Ureter (tissue), 1 donor: ENCODE measurements at places on chromosomes 7 and 10.

DNA sequence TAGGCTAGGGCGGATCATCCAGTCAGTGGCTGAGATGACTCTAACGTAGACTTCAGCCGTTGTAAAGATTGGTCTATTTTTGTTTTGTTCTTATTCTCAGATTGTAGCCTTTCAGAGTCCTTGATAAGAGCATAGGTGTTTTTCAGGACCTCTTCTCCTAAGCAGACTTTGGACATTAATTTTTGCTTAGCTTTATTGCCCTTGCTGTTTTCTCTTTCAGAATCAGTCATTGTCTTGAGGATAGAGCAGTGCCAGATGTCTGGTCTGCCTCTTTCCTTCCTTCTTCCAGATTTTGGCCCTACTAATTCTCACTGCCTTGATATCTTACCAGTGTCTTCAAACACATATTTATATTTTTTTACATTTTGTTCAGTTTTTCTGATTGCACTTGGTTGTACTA lies 49.5 kb downstream of the C1GALT1 start:
- DNase-seq = no peak

DNA sequence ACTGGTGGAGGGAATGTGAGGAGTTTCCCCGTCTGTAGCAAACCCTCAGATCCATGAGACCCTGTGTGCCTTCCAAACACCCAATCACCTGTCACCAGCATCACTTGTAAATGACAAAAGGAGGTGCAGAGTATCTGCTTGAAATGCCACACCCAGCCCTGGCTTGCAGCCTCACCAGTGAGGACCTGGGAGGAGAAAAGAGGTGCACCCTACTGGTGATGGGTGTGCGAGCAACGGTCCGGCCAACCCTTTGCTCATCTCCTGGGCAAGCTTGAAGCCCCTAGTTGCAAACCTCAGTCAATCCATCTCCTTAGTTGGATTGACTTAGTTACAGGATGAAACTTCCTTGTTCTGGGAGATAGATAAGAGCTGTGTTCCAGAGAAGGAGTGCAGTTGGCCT lies 62.4 kb upstream of the WAPL start:
- DNase-seq = no peak

- no peak for DNase-seq
These were observed 47.3 kb downstream of the TFPI2 start for GRCh38 chr7:93843260-93843659.

DNA sequence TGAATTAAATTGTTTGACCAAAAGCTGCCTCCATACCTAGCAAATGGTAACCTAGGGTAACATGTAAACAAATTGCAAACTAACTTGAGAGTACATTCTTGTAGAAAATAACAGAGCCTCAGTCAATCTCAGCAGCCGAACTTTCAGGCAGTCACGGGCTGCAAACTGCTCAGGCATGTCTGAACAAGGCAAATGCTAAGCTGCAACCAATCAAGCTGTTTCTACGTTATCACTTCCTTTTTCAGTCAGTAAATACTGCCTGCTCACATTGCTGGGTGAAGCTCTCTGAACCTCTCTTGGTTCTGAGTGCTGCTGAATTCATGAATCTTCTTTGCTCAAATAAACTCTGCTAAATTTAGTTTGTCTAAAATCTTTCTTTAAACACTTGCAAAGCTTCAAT lies 1212.4 kb downstream of the SORCS1 start:
- peak; percentile 44 for DNase-seq

GRCh38 chr10:23146258-23146657 lies 45.9 kb upstream of the PTF1A start:
- no peak for DNase-seq

DNA sequence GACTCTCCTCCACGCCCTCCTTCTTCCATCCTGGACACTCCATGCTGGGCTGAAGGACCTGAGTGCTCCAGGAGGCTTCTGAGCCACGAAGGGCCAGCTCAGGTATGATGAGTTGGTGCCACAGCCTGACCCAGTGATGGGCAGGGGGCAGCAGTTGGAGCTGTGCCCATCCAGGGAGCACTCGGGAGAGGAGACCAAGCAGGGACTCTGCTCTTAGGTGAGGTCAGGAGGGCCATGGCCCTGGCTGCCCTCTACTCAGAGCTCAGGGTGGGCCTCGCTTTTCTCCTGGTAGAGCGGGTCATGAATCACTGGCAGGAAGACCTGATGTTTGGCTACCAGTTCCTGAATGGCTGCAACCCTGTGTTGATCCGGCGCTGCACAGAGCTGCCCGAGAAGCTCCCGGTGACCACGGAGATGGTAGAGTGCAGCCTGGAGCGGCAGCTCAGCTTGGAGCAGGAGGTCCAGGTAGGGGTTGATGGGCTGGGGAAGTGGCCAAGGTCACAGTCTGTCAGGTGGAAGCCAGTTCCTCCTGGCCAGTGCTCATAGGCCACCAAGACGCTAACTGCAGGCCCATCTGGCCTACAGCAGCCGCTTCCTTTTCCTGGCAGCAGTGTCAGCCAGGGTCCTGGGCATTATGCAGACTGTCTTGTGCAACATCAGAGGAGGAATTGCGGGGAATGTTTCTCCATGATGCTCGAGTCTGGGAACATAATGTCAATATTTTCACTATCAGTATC lies 50.8 kb downstream of the ALOX5 start:
- DNase-seq = no peak

DNA sequence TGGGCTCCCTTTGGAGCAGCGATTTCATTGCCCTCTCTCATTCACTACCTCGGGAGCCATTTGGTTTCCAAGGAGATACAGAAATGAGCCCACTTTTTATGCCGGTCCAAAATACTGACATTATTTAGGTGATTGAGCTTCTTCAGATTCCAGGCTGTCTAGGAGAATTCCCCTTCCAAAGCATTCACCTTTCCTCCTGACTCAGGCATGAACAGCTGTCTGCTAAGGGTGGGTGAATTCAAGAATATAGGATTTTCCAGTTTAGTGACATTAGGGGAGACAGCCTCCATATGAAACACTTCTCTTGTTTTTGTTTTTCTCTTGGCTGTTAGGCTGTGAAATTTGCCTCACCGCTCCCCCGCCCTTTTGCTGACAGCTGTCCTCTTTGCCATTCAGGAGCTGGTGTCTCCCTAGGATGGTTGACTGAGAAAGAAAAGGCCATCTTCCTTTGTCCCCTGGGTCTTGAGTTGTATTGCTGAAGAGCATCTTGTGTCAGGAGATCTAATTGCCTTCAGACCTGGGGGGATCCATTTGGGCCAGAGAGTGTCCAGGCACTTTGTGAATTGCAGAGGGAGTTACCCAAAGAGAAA lies 56.7 kb downstream of the LRRC4 start:
- no peak for DNase-seq

DNA sequence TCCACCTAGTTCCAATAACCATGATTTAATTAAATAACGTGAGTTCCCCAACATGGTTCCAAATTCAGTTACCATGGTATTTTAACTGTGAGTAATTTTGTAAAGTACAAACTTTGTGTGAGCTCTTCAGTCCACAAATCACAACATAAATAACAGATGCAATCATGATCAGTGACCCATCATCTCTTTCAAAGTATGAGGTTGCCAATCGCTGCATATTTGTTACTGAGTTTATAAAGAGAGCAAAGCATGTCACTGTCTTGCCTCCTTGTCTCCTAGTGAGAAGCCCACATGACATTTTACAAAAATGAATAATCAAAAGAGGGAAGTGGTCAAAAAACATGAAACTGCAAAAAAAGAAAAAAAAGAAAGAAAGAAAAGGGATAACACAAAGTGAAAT lies 69.1 kb upstream of the PDSS1 start:
- DNase-seq = no peak

- DNase-seq = peak; percentile 28
These were observed 205.2 kb upstream of the PPP2R2D start for GRCh38 chr10:131695496-131696165.

GRCh38 chr7:77415476-77415822 lies 700 bp downstream of the GSAP start:
- DNase-seq = no peak

DNA sequence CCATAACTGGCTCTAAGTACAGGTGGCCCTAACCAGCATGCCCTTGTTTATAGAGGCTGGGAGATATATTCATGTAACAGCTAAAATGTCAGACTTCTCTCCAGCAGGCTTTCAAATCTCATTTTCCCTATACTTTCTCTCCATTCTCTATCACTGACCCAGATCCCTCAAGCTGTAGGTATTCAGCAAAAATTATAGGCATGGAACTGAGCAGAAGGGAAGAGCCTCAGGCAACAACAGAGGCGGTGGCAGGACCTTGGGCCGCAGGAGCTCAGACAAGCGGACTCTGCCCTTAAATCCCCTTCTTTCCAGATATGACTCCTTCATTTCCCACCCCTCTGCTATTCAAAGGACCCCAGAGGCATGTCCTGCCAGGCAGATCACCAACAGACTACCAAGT lies 417.4 kb downstream of the PLXNA4 start:
- no peak for DNase-seq

DNA sequence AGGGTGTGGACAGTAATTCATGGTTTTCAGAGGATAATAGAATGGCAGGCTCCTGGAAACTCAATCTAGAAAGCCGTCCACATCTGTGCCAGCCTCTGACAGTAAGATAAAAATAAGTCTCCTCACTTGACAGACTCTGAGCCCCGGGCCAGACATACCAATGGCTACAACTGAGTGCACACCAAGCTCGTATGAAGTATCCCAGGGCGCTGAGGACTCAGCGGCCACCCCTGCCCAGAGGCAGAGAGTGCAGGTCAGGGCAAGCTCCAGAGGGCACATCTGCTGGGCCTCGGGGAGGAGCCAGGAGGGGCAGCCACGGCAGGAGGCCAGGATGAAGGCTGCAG lies 262.8 kb upstream of the TCERG1L start:
- no peak for DNase-seq

GRCh38 chr7:88309819-88310218 lies 3.1 kb upstream of the STEAP4 start:
- DNase-seq = no peak

DNA sequence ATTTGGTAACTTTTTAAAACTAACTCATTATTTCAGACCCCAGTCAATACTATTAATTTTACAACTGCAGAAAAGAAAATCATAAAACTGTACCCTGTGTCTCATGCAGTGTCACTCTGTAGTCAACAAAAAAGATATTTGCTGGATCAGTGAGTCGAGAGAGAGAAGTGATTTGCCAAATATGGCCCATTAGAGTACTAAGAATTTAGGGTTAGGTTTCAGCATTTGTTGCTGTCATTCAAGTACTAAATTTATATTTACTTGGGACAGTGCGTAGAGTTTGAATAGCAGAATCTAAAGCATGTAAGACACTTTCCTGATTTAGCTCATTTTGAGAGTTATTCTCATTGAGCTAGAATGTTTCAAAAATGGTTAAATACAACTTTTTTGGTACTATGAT lies 38.9 kb downstream of the CACNA2D1 start:
- no peak for DNase-seq

- DNase-seq = no peak
These were observed 90.8 kb downstream of the SNX13 start for GRCh38 chr7:17849504-17849903.

DNA sequence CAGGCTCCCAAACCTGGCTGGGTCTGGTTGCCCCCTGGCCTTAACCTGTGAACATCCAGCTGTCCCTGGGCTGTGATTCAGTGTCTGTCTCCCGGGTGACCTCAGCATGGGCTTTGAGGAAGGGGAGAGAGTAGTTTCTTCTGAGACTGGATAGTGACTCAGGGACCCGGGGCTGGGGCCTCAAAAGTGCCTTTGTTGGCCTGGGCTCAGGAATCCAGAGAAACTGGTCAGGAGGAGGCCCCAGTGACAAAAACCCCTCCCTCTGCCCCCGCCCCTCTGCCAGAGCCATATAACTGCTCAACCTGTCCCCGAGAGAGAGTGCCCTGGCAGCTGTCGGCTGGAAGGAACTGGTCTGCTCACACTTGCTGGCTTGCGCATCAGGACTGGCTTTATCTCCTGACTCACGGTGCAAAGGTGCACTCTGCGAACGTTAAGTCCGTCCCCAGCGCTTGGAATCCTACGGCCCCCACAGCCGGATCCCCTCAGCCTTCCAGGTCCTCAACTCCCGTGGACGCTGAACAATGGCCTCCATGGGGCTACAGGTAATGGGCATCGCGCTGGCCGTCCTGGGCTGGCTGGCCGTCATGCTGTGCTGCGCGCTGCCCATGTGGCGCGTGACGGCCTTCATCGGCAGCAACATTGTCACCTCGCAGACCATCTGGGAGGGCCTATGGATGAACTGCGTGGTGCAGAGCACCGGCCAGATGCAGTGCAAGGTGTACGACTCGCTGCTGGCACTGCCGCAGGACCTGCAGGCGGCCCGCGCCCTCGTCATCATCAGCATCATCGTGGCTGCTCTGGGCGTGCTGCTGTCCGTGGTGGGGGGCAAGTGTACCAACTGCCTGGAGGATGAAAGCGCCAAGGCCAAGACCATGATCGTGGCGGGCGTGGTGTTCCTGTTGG lies at the start of gene CLDN4:
CLDN4 (plus strand) TSS at position 316 of the 903 bp plus-strand sequence; CDS start at position 522, 206 bp downstream.
- peak; percentile 93 for DNase-seq

GRCh38 chr10:105253515-105254212 lies 612.6 kb downstream of the SORCS3 start:
- no peak for DNase-seq

DNA sequence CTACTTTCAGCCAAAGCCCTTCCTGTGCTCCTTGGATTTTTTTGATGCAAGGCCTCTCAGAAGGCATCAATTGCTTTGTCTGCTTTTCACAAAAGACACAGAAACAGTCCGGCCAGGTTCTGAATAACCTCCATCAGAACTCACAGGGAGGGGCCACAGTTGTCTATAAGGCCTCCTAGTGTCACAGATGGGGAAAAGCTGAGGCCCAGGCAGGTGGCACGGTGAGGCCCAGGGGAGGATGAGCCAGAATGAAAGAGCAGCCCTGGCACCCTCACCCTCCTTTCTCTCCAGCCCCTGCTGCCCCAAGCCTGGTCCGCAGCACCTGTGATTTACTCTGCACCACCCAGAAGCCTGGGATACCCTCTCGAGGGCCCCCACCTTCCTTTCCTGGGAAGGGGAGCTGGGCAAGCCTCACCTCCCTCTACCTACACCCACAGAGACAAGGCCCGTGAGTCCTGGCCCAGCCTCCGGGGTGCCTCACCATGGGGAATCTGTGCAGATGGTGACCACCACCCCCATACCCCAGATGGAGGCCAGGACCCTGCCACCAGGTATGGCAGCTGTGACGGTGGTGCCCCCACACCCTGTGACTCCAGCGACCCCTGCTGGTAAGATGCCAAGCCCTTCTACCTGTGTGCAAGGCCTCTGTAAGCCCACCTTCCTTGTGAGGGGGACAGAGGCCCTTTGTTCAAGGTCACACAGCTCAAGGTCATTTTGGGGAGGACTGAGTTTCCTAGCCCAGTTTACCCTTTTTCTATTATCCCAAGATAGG lies 26.2 kb upstream of the ZNF467 start:
- DNase-seq = no peak

DNA sequence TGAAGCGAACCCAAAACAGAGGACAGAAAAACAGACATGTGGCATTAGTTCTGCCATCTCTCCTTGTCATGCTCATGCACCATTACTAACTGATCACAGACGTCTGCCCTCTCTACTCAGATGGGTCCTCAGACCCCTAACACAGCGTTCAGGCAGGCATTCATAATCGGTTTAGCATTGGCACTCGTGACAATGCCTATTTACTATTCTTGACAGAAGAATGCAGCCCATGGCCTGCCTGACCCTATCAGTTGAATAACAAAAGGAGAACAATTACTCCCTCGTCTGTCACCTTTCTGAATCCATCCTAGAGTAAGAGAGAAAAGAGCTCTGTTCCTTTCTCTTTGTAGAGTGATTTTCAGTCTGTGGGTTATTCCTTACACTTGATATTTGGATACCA lies 194.6 kb upstream of the PHYHIPL start:
- DNase-seq = no peak
